Suprapubic skin (tissue), 4 donors: ENCODE measurements at places on chromosomes 3 and 15. TPM values are rescaled to one million over a fixed set of nuclear protein-coding genes. Genes with fewer than 3 reads are reported as not detected.

The C2CD4B gene
- total RNA-seq = 4.7 TPM

The RLBP1 gene
- total RNA-seq = not detected

The GRK7 gene
- not detected for total RNA-seq

The WNT5A gene
- total RNA-seq = 13.9 TPM

The CLDN18 gene
- total RNA-seq = not detected

The AGBL1 gene
- 0.23 TPM for total RNA-seq

The SLC51A gene
- total RNA-seq = not detected

The XIRP1 gene
- not detected for total RNA-seq

The EXD1 gene
- total RNA-seq = not detected

The THUMPD3 gene
- 39.0 TPM for total RNA-seq

The IL12A gene
- total RNA-seq = not detected

The DPPA4 gene
- not detected for total RNA-seq

The DAPK2 gene
- total RNA-seq = 13.1 TPM

The CD200R1 gene
- total RNA-seq = 1.4 TPM

The DCLK3 gene
- not detected for total RNA-seq

The ISLR2 gene
- not detected for total RNA-seq

The SCN5A gene
- total RNA-seq = 1.0 TPM

The INO80 gene
- 45.9 TPM for total RNA-seq

The ZNF385D gene
- 0.86 TPM for total RNA-seq

The SLC22A13 gene
- total RNA-seq = 0.21 TPM

The OSBPL10 gene
- total RNA-seq = 38.3 TPM

The GRAMD2A gene
- 13.1 TPM for total RNA-seq

The FEZF2 gene
- total RNA-seq = not detected

The AADACL2 gene
- 65.8 TPM for total RNA-seq

The STIMATE gene
- 20.3 TPM for total RNA-seq

The NMNAT3 gene
- 34.8 TPM for total RNA-seq

The CHL1 gene
- total RNA-seq = 77.9 TPM

The SSUH2 gene
- total RNA-seq = 0.62 TPM

The GPR149 gene
- not detected for total RNA-seq

The MEIS2 gene
- total RNA-seq = 9.0 TPM

The PAK6 gene
- 81.6 TPM for total RNA-seq
